ENCODE measurements at places on chromosomes 12 and 14.

DNA sequence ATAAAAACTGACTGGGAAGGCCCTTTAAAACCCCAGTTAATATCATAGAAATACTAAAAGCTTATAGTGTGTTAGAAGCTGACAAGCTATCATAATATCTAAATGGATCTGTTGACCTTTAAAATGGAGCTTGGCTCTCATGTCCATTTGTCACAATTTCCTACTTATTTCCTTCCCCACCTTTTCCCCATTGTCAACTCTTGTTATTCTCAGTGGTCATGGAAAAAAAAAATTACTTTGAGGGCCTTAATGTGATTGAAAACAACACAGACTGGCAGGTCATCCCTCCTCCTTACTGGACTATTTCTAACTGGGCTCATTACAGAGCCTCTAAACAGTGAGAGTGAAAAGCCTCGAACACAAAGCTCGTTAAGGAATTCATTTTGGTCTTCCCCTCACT is 13.7 kb upstream of the WNK1 start:
- no peak for DNase-seq

DNA sequence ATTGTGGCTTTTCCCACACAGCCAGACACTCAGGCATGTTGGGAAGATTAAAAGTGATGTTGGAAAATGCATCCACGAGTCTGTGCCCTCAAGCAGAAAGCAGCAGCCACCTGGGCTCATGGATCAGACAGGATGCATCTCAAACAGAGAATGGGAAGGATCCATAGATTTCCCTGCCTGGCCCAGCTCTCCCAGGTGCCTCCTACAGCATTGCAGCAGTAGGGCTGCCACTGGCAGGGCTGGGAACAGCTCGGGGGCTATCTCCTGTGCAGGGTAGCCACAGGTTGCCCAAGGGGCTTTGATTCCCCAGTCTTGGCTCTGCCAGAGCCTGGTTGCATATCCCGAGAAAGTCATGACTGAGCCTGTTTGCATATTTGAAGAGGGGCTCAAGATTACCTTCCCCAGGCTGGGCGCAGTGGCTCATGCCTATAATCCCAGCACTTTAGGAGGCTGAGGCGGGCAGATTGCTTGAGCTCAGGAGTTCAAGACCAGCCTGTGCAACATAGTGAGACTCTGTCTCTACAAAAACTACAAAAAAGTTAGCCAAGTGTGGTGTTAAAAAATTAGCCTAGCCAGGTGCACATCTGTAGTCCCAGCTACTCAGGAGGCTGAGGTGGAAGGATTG is 19.5 kb downstream of the C14orf132 start:
- no peak for DNase-seq

GRCh38 chr14:35326375-35326774 is 34.2 kb downstream of the PSMA6 start:
- no peak for DNase-seq

DNA sequence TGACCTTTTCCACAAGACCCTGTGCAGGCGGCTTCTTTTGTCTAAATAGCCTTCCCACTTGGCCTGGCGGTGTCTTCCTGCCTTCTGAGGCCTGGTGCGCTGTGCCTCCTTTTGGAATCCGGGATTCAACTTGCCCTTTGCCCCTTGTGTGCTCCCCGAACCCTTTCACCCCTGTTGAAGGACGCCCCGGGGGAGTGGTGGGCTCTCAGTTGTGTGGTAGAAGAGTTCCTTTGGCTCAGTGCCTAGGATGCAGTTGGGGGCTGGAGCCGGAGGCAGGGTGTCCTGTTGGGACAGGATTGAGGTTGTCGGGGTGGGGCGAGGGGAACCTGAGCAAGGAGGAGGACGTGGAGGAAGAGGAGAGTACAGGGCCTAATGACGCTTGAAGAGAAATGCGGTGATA is 34.5 kb downstream of the KLC1 start:
- DNase-seq: no peak

DNA sequence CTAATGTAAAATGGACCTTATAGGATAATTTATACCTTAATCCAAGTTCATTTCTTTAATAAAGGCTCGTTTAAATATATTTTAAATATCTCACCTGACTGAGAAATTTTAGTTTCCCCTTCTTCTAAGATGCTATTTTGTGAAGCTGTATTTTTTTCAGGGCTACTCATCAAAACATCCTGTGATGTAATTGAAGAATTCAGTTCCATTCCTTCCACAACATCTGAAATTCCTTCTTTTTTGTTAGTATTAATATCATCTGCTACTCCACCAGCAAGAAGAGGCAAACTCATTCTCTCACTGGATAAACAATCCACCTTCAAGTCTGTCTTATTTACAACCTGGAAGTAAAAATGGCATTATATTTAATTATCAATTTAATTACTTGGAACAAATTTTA is 22.5 kb downstream of the LGALS3 start:
- no peak for DNase-seq

GRCh38 chr14:90272523-90272922 is 16.2 kb downstream of the PSMC1 start:
- no peak for DNase-seq

DNA sequence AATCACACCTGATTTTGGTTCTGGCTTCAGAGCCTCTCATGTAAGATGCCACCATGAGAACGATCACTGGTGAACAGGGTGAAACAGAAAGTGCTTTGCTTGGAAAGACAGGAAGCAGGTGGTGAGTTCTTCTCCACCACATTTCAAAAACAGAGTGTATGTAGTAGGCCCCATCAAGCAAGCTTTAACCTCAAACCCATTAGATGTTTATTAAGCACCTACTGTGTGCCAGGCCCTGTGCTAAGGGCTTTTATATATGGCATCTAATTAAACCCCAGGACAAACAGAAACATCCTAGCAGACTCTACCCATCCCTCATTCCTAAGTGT is 47.8 kb upstream of the MED13L start:
- DNase-seq: no peak

GRCh38 chr12:114684098-114684869 is at the start of gene TBX3:
TSS of gene TBX3 (minus strand) at chr12:114684175. CDS start at chr12:114683200, 975 bp downstream.
- DNase-seq: peak; percentile 100

GRCh38 chr14:68372368-68372767 is 420.5 kb downstream of the ZFP36L1 start:
- DNase-seq: no peak

DNA sequence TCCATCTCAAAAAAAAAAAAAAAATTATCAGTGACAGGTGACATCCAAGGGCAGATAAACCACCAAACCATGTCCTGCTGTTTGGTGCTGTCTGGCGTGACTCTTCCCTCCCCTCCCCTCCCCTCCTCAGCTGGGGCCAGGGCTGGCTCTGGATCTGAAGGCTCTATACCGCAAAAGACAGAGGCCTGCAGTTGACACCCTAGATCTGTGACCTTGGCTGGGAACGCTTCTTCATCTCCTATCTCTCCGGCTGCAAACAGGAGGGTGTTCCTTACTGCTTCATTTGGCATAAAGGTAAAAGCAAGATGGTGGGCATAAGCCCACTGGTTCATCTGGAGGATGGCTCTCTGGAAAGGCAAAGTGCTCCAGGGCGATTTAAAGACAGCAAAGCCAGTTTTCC is 126.8 kb upstream of the PRMT8 start:
- no peak for DNase-seq

- no peak for DNase-seq
Observed at GRCh38 chr14:60648249-60648933, 886 bp downstream of the SIX1 start.
